ENCODE measurements at places on chromosomes 13 and 19. TPM values are rescaled to one million over a fixed set of nuclear protein-coding genes. Genes with fewer than 3 reads are reported as not detected.

The DAND5 gene
- total RNA-seq, result 0.26 TPM

The UBE2L5 gene
- total RNA-seq, result not detected

GRCh38 chr13:50319635-50320255 is 304.5 kb downstream of the KCNRG start:
- no peak for DNase-seq

DNA sequence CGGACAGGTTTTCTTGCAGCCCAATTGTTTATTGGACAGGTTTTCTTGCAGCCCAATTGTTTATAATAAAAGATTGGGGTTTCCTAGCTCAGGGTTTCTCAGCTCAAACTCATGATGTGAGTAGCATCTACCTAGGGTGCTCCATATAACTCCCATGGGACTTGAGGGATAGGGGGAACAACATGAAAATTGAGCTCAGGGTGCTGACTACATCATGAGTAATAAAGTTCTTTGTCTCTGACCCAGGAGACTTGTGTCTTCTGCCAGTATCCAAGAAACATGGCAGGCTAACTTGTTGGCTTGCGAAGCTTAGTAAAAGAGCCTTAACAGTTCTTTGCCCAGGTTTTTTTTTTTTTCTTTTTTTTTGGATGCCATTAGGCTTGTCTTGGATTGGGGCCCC is 59.2 kb upstream of the MYCBP2 start:
- DNase-seq, result no peak

- no peak for DNase-seq
Measured at GRCh38 chr19:2811221-2811722, 8.4 kb upstream of the ZNF554 start.

GRCh38 chr13:76965759-76966421 is 17.6 kb downstream of the ACOD1 start:
- no peak for DNase-seq

- no peak for DNase-seq
Measured at GRCh38 chr19:35895911-35896642, 4.3 kb downstream of the NFKBID start.

- DNase-seq, result no peak
Measured at GRCh38 chr13:92912629-92913028, 314.0 kb upstream of the GPC6 start.

DNA sequence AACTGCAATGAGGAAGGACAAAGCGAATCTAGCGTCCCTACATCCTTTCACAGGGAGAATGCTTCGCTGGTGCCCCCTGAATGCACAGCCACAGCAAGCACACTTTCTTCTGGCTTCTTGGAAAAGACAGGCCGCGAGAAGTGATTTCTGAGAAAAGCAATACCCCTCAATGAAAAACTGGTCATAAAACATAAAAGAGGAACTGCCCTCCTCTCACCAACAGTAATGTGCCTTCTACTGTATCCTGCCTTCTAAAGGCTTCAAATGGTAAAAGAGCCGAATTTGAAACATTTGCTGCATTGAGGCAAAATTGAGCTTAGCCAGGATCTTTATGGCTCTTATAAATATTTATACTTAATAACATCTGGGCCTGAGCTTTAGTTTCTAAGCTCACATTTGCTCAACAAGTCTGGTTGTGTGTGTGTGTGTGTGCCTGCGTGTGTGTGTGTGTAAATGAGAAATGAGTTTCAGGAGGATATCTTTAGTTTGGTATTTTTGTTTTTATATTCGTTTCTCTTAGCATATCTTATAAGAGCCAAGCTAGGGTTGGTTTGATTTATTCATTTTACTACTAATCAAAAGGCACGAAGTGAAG is 246.1 kb upstream of the MAB21L1 start:
- DNase-seq, result no peak

GRCh38 chr13:44416301-44416700 is 42.7 kb downstream of the SERP2 start:
- DNase-seq, result no peak

GRCh38 chr19:57135797-57136196 is 9.2 kb downstream of the ZIM3 start:
- DNase-seq, result no peak

DNA sequence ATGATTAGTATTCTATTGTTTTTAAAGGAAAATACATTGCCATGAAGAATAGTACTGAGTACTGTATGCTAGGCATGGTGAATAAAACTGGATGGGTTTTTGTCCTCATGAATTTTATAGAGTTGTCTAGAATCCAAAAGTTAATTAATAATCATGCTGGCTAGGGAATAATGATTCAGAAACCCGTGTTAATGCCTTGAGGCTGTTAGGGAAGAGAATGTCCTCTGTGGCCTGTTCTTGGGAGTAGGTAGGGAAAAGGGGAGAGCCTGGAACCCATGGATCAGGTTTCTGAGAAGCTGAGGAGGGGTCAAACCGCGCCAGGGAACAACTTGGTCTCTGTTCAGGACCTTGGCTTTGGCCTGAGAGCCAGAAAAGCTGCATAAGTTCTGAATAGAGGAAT is 1376.3 kb upstream of the SLC10A2 start:
- no peak for DNase-seq

Measured in activated CD8-positive, alpha-beta memory T cell treated with anti-CD3 and anti-CD28 coated beads, Interleukin-2, amount 10 ng/mL, durations not matched to agents 7 days and 5 days (primary cell).